ENCODE measurements at places on chromosomes 3 and 15.

GRCh38 chr15:34318277-34319079 is 19.1 kb downstream of the SLC12A6 start:
- peak; percentile 73 for DNase-seq

DNA sequence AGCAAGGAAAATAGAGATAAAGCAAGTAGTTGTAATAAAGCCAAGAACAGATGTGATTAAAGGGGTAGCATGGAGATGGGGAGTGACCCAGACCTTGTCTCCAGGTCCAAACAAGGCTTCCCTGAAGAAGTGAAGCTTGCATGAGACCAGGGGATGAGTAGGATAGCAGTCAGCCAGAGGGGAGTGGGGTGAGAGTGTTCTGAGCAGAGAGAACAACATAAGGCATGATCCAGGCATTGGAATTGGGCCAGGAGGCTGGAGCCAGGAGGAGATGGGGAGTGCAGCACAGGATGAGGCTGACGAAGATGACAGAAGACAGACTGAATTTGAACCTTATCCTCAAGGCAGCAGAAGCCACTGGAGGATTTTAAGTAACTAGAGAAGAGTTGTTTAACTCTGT is 7.2 kb downstream of the TMOD2 start:
- DNase-seq: peak; percentile 86

GRCh38 chr15:26232691-26233090 is 369.6 kb upstream of the ATP10A start:
- DNase-seq: no peak

DNA sequence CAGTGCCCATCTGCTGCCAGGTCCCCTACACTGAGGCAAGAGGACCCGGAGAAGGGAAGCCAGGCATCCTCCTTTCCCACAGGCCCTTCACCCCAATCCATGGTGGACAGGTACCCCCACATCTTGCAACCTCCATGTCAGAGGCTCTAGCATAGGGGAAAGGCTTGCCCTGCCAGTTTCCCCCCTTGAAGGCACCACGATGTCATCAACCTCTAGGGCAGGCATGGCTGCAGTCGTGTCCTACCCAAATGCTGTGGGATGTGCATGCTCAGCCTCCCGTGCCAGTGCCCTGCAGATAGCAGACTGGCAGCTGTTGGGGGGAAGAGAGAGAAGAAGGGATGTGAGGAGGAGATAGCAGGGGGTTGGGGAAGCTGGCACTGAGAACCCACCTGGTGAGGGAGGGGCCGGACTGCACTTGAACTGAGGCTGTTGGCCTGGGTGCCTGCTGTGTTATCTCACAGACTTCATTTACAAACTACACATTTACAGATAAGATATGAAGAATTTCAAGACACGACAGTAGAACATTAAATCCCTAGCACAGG is 197.5 kb downstream of the ADAMTS9 start:
- DNase-seq: no peak

Measured in fibroblast of pulmonary artery (primary cell).